ENCODE measurements at places on chromosomes 1 and 21.

DNA sequence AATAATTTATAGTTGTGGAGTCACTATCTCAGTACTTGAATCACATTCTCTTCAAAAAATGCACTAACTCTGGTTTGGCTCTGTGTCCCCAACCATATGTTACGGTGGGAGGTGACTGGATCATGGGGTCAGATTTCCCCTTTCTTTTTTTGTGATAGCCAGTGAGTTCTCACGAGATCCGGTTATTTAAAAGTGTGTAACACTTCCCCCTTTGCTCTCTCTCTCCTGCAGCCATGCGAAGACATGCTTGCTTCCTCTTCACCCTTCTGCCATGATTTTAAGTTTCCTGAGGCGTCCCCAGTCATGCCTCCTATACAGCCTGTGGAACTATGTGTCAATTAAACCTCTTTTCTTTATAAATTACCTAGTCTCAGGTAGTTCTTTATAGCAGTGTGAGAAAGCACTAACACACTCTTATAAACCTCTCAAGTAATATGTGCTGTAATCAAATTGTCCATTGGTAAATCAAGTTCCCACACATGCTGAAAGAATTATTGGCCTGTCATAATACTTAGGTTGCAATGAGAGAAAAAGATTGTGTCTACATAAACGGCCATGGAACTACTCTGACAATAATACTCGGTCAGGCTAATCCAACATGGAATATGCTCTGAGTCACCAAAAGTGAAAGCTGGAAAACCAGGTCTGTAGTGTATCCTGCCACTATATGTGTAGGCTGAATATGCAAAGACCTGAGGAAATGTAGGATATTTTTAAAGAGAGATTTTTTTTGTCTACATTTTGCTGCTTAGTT lies 107.5 kb downstream of the SLC44A5 start:
- no peak for DNase-seq

- no peak for DNase-seq
These were observed 57.6 kb downstream of the CD34 start for GRCh38 chr1:207853372-207853757.

DNA sequence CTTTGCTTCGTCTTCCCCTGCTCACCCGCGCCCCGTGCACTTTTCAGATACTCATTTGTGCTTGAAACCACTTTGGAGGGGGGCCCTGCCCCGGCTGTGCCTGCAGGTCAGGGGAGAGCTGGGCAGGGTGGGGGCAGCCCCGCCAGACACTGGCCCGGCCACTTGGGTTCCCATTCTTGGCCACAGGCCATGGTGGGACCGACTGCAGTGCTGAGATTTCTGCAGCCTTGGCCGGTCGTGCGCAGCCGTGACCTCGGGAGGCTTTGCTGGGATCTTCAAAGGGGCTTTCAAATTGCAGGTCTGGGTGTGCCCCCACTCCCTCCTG lies 54.5 kb upstream of the TTC34 start:
- no peak for DNase-seq

DNA sequence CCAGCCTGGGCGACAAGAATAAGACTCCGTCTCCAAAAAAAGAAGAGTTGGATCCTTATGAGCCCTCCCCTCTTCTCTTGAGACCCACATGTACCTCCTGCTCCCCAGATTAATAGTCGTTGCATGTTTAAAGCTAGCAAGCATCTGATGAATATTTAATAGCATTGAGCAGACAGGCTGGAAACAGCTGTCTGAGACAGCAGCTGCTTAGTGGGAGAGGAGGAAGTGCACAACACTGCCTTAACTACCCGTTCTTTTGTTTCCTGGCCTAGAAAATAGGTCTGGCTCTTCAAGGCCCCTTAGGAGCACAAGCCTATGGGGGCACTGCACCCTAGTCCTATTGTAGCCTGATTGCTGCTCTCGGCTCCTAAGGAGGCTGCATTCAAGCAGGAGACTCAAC lies 17.3 kb upstream of the TMEM39B start:
- no peak for DNase-seq

GRCh38 chr1:93695411-93696005 lies 13.9 kb upstream of the BCAR3 start:
- DNase-seq: peak; percentile 33

- no peak for DNase-seq
These were observed 14.6 kb upstream of the B3GALT2 start for GRCh38 chr1:193201021-193201420.

DNA sequence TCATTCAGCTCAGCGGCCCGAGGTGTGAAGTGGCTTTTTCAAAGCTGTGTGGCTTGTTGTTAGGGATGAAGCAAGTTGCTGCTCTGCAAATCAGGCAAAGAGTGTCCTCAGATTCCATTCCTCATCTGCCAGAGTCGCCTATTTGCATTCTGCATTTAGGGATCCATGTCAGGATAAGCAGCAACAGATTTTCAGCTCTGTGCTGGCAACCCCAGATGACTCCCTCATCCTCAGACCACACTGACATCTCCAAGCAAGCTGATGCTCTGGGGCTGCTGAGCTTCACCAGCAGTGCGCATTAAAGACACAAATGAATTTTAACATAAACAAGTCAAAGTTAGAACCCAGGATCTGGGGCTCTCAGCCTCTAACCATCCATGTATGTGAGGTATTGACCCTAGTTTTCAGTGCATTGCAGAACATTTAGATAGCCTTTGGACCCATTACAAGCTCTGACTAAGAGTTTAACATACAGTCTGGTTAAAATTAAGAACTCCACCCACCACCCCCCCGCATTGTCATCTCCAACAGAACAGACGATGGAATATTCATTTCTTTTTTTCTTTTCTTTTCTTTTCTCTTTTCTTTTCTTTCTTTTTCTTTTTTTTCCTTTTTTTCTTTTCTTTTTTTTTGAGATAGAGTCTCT lies 10.9 kb downstream of the CFAP107 start:
- no peak for DNase-seq

DNA sequence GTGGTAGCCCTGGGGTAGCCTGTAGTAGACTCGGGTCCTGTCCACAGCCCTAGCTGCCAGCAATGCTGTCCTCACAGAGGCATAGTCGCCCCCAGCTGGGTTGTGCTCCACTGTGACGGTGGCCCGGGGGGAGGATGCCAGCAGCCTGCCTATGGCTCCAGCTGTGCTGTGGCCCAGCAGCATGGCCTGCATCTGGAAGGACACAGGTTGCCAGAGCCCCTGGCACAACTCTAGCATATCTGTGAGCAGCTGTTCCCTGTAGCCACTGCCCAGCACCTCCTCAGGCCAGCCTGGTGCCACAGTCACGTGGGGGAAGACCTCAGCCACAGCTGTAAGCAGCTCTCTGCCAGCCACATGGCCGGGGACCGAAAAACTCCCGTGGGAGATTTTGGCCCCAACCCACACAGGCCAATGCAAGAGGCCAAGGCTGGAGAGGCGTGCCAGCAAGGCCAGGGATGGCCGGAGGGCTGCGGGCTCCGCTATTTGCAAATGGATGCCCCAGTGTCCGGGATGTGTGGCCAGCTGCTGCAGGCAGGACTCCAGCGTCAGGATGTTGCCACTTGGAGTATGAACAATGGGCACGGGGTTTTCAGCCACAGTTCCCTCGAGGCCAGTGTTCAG lies 13.9 kb downstream of the FAM151A start:
- DNase-seq: no peak

GRCh38 chr1:176193663-176194062 lies 13.4 kb downstream of the COP1 start:
- DNase-seq: no peak

DNA sequence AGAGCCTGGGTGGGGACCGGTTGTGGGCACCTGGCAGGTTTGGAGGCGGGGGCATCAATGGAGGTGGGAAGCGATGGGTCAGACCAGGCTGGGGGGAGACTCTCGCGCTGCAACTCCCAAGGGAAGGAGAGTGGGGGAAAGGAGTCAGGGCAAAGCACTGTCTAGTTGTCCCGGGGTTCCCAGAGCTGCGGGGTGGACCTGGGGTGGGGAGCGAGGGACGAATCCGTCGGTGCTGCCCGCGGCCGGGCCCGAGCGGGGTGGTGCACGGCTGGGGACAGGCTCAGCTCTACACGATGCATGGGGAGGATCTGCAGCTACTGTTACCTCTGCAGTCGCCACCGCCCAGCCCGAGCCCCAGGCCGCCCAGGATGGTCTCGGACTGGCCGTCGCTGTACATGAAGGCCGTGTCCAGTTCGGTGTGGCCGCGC lies 427 bp downstream of the AKR7A2 start:
- no peak for DNase-seq

DNA sequence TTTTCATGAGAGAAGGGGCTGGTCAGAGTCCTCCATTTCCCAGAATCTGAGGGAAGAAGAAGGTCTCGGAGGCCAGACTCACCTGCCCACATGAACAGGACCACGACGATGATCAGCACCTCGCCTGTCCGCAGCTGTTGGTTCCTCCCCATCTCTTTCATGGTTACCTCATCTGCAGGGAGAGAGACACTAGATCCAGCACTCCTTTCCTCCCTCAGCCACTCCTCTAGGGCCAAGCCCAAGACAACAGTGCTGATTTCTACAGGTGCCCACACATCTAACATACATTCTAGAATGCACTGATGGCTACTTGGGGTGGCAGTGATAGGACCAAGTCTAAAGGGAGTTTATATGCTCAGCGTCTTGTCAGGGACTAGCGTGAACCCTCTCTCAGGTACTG lies 3.0 kb downstream of the FNDC5 start:
- DNase-seq: no peak

DNA sequence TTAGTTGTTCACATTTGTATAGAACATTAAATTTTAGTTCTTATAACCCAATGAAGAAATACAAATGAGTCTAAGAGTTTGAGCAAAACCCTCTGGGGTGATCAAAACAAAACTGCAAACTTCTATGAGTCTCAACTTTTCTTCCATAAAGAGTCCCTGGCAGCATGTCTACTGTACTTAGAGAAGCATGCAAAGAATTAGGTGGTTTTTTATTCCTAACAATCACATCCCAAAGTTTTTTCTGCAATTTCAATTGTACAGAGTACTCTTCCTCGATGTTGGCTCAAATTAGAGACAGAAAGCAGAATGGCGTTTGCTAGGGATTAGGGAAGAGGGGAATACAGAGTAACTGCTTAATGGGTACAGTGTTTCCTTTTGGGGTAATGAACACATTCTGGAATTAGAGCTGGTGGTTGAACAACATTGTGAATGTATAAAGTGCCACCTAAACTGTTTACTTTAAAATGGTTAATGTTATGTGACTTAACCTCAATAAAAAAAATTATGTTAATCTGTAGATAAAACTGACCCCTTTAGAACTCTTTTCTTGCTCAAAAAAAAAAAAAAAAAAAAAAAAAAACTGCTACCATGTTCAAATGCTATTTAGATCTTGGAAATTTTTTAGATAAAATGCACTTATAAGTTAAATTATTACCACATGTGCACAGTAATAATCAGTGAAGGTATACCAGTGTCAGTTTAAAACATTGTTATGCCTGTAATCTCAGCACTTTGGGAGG lies 4.8 kb downstream of the RC3H1 start:
- no peak for DNase-seq

- DNase-seq: no peak
These were observed 85.4 kb downstream of the SIK1 start for GRCh38 chr21:43341378-43342161.

- DNase-seq: peak; percentile 4
These were observed 258.7 kb upstream of the SNX7 start for GRCh38 chr1:98402860-98403259.

- no peak for DNase-seq
These were observed 309.3 kb downstream of the DISC1 start for GRCh38 chr1:231935856-231936255.

GRCh38 chr1:63621075-63621474 lies 27.9 kb downstream of the PGM1 start:
- DNase-seq: no peak

GRCh38 chr1:239886266-239886665 lies 205.4 kb upstream of the FMN2 start:
- DNase-seq: no peak

DNA sequence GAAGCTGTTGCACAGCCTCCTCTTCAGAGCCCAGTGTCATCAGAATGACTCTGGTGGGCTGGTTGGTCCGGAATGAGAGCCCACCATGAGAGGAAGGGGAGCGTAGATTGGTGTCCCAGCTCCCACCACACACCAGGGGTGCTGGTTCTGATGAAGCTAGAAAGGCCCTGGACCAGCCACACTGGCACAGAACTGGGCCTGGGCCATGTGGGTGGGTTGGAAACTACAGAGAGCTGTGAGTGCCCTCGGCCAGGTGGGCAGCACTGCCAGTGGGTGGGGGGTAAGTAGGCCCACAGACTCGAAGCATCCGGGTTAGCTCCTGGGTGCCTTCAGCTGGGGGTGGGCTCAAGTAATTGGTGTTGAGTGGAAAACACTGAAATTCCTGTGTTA lies 11.6 kb upstream of the TFF1 start:
- DNase-seq: no peak

DNA sequence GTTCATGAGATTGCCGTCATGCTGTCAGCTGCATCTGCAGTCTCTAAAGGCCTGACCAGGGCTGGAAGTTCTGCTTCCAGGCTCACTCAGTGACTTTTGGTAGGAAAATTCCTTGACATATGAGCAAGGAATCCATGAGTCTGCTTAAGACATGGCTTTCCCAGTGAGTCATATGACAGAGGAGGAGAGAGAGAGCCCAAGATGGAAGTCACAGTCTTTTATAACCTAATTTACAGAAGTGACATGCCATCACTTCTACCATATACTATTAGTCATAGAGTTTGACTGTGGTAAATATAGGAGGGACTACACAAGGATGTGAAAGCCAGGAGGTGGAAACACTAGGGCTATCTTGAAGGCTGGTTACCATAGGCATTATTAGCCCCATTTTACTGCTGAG lies 115.2 kb downstream of the ROR1 start:
- no peak for DNase-seq

GRCh38 chr1:47651311-47652089 lies 213.7 kb downstream of the FOXD2 start:
- no peak for DNase-seq

GRCh38 chr1:109764561-109765482 lies 1.1 kb upstream of the EPS8L3 start:
- no peak for DNase-seq

DNA sequence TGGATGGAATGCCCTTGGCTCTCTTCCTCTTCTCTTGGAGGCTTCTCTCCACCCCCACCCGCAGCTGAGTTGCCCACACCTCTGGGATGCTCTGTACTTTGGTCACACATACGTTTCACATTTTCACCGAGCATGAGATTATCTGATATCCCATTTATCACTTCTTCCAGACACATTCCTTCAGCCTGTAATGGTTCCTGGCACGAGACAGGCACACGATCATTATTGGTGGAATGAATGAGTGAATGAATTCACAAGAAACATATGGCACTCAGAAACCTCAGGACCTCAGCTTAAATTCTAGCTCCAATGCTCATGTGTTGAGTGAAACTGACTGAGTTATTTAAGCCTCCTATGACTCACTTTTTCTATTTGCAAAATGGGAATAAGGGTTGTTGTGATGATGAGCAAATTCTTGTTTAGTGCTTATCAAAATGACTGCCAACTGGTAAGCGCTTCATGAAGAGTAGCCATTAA lies 242.7 kb upstream of the JUN start:
- no peak for DNase-seq
